ENCODE measurements at places on chromosomes 5 and 9.

- no peak for DNase-seq
These were observed 42.3 kb upstream of the MAP1B start for GRCh38 chr5:72064801-72065570.

DNA sequence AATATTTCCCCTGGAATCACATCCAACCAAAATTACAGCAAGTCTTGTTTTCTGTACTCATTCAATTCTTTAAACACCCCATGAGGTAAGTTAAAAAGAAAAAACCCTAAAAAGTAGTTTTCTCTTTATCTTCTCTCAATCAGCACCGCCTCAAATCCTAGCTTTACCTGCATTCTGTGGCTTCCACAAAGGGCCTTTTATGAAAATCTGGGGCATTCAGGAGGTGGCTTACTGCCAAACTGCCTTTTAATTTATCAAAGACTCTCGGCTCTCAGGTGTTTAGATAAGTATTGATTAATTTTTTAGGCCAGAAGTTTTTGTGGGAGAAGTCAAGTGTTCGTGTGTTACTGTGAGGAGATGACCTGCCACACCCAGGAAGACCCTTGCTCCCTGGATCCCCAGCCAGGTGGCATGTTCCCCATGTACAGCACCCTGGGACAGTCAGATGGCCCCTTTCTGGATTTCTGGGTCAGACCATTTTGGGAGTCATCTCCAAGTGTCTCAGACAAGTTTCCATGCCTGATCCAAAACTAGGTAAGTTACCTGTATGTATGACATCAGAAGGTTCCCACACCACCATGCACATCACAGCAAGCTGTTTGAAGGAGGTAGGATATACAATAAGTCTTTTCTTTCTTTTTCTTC lies 6.2 kb upstream of the TMEM171 start:
- no peak for DNase-seq

- peak; percentile 78 for DNase-seq
These were observed 70.6 kb upstream of the CKMT2 start for GRCh38 chr5:81162501-81162900.

- DNase-seq: no peak
These were observed 149.7 kb downstream of the CAAP1 start for GRCh38 chr9:26742828-26743476.

DNA sequence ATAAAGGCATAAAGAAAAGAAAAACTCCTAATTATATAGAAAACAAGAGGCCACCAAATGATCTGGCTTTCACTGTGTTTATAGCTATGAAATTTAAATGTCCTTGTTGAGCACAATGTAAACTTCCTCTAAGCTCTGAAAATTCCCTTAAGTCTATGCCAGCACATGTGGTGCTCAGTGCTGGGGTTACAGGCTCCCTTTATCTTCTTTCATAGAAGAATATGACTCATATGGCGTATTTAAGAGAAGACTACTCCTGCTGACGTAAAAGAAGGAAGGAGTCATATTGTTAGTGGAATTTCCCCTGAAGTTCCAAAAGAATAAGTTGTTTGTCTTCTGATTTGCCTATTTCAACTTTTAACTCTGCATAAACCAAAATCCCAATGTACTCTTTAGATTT lies 30.4 kb downstream of the RNF145 start:
- DNase-seq: peak; percentile 99

GRCh38 chr5:109688630-109688969 lies 1.1 kb upstream of the MAN2A1 start:
- DNase-seq: no peak

Data from bronchial epithelial cell (primary cell).